Stimulated activated CD4-positive, alpha-beta T cell treated with anti-CD3 and anti-CD28 coated beads, Interleukin-15, amount 100 ng/mL, for 1 hour (primary cell): ENCODE measurements at places on chromosomes 12 and 14.
A peak's percentile ranks its signal among the peaks of the same experiment; 100 is the strongest.

DNA sequence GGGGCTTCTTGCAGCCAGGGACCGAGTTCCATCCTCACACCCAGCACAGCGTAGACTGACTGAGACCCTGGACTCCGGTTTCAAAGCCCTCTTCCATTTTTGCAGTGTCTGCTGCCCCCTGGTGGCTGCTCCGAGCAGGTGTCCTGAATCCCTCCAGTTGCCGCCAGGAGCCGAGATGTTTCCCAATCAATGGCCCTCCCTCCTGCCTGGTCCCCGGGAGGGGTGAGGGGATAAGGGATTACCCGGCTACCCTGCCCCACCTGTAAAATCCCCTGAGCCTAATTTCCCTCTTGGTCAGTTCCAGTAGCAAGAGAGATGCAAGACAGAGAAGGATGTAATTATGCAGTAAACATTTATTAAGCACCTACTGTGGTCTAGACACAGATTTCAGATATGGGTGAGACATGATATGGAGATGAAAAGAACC, 55.0 kb downstream of the PHETA1 start:
- peak; percentile 60 for DNase-seq

DNA sequence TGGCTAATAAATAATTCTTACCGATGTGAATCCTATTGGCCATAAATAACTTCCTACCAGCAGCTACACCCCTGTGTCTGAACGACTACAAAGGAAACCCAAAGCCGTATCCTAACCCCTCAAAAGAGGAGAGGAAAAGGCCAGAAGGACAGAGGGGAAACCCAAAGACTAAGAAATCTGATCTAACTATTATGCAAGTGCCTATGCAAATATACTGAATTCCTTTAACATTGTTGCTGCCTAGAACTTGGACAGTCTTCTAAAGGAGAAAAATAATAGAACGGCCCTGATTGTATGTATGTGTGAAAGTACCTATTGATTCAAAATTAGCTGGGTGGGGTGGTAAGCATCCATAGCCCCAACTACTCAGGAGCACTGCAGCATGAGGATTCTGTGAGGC, 997 bp downstream of the PLEKHG7 start:
- no peak for DNase-seq

DNA sequence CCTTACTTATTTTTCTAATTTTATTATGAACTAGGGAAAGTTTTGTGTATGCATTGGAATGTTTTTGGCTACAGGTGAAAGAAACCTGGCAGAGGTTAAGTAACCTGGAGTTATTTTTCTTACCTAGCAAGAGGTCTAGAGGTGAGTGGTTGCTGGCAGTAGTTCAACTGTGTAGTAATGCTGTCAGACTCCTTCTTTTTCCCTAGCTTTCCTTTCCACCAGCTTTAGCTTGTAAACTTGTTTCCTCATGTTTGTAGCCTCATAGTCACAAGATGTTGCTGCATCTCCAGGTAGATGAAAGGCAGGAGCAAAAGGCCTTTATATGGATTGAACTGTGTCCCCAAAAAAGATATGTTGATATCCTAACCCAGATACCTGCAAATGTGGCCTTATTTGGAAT, 105.1 kb upstream of the AMIGO2 start:
- DNase-seq = no peak

DNA sequence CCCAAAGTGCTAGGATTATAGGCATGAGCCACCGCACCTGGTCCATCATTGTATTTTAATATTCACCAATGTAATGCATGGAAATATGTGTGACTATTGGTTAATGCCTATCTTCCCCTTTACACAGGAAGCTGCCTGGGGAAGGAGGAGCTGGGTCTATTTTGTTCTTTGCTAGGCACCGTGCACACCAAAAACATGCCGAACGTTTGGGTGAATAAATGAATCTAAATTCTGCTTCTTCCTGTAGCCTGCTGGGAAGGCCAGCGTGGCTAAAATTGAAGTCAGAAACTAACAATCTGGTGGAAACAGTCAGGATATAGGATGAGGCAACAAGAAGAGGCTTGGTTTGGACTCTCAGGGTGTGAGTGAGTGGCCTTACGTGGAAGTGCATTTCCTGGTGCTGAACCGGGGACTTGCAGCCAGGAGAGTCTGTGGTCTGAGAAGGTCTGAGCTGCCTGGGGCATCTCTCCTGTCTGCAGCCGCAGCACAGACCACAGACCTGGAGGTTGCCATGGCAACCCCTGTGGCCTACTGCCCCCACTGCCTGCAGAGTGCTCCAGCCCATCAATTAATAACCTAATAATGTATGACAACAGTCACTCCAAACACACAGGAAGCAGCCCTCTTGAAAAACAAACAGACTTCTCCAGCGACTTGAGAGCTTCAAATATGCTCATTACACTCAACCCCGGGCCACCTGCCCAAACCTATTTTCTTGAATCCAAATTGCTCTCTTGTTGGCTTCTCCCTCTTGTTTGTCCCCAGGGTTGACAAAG, 5.5 kb upstream of the GPR68 start:
- DNase-seq = no peak

- no peak for DNase-seq
These were observed 60.8 kb downstream of the RASSF3 start for GRCh38 chr12:64670919-64671639.

DNA sequence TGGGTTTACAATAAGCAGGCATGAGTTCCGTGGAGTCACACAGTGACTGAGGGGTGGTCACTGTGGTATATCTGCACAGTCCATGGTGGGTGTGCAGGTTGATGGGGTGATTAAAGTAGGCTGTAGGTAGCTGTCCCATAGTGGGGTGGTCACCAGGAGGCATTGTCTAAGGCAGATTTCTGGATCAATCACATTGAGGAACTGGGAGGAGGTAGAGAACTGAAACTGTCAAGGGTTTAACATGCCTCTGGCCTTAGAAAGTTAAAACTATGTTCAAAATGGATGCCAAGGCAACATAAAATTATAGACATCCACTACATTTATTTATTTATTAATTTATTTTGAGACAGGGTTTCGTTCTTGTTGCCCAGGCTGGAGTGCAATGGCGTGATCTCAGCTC, 8.3 kb downstream of the ADCK1 start:
- DNase-seq = no peak

GRCh38 chr12:7712841-7713442, 1.7 kb downstream of the DPPA3 start:
- DNase-seq = no peak

DNA sequence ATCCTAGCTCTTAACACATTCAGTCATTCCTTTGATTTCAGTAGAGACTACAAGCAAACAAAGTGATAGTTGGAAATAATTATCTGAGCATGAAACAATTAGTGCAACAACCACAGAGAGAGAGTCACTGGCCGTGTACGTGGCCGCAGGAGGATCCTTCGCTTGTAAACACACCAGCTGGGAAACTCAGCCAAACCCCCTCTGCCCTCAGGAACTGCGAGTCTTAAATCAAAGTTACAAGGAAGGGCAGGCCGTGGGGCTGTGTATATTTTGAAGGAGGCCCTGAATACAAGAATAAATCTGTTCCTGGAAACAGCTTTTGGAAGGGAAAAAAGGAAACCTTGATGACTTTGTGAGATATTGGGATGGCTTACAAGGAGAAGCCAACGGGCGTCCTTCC, 164.5 kb downstream of the ANO2 start:
- DNase-seq = no peak

- DNase-seq = no peak
These were observed 93.4 kb upstream of the HOXC13 start for GRCh38 chr12:53844994-53845844.

DNA sequence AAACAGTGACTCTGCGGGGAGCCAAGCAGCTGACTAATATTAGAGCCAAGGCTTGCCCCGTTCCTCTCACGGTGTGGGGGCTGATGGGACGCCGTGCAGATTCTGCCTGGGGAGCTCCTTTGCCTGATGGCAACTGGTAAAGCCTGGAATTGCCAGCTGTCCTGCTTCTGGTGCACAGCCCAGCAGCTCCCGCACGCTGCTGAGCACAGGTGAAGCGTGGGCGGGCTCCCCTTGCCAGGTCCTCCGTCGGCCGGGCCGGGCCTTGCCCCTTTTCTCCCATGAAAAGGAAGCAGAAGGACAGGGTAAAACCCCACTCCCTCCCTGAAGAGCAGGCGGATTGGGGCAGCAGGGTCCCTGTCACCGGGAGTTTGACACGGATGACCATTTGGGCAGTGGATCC, 79.0 kb downstream of the WDR20 start:
- DNase-seq = no peak

DNA sequence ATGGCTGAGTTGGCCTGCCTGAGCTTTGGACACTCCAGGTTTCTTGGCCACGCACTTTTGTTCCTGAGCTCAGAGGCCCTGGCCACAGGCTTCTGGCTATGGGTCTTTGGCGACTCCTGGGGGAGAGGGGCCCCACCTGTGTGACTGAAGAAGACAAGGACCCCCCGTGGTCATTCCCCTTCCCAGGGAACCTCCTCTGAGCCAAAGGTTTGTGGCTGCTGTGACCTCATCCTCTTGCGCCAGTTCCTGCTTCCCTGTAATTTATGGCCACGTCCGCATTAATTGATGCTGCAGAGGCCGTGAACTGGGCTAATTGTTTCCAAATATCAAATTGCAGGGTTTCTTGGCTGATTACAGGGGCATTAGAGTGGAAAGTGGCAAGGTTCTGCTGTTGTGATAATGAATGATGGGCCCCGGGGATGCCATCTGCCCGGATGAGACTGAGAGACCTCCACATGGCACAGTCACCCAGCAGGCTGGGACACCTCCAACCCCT, 27.6 kb upstream of the NOS1 start:
- no peak for DNase-seq

DNA sequence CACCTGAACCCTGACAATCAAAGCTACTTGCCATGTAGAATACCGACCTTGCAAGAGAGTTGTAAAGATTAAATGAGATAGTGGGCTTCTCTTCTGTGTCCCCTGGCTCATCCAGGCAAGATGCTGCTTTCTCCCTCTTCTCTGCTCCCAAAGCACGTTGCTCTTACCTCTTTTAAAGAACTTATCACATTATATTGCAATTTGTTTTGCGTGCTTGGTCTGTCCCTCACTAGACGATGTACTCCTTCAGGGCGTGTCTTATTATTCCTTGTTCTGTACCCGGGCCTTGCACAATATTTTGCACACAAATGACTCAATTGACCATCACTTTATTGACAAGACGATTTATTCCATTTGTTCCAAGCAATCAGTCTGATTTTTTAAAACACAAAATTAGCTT, 3.3 kb downstream of the DCN start:
- DNase-seq = no peak

- no peak for DNase-seq
These were observed 25.8 kb downstream of the DAO start for GRCh38 chr12:108905725-108906124.

DNA sequence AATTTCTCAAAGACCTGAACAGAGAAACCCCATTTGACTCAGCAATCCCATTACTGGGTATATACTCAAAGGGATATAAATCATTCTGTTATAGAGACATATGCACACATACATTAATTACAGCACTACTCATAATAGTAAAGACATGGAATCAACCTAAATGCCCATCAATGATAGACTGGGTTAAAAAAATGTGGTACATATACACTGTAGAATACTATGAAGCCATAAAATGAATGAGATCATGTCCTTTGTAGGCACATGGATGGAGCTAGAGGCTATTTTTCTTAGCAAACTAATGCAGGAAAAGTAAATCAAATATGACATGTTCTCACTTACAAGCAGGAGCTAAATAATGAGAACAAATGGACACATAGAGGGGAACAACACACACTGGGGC, 303.8 kb downstream of the BTG1 start:
- no peak for DNase-seq

DNA sequence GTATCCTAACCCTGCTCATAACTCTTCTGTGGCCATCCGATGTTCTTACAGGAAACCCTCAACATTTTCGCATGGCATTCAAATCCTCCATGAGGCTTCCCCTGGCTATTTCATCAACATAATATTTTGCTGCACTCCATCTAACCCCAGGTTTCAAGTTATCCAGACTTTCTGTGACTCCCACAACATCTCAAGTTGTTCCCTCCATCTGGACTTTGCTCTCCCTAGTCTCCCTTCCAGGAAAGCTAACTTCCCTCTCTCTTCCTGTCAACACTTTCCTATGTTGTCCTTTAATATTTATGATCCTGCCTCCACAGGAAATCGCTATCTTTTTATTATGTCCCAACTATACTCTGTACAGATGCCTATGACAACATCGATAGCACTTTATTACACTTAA, 146.1 kb downstream of the METTL25 start:
- DNase-seq = no peak

GRCh38 chr12:6469609-6470374, 685 bp downstream of the VAMP1 start:
- no peak for DNase-seq

DNA sequence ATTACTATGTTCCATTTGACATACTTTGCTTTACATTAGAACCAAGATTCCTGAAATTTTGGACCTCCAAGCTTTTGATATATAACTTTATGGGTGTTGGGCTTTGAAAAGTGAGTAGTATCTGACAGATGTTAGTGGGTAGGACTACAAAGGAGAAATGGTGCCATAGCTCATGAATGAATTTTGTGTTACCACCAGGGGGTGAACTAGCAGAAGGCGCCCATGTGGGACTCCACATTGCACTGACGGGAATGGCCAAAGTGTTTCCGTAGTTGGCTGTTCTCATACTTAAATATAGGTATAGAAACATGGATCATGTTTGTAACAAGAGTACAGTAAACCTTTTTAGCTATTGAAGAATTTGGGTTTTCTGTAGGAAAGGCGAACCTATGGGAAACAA, 337.5 kb downstream of the FLRT2 start:
- DNase-seq = no peak

- DNase-seq = no peak
These were observed 92.0 kb downstream of the PPP2R5C start for GRCh38 chr14:101853455-101854018.

DNA sequence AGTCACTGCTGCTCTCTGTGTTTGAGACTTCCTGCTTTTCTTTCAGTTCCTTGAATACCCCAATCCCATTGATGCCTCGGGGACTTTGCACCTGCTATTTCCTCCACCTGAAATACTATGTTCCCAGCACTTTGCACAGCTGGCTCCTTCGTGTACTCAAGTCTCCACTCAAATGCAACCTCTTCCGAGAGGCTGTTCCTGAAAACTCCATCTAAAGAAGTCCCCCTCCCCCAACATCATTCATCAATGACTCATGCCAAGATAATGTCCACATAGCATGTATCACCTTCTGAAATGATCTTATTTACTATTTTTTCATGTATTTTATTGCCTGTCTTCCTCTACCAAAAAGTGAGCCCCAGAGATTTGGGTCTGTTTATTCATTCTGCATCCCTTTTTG, 48.6 kb downstream of the HSPB8 start:
- no peak for DNase-seq

- no peak for DNase-seq
These were observed 20.1 kb upstream of the PLEKHD1 start for GRCh38 chr14:69464379-69464778.

- DNase-seq = no peak
These were observed 7.7 kb upstream of the TMEM132D start for GRCh38 chr12:129911428-129912049.

DNA sequence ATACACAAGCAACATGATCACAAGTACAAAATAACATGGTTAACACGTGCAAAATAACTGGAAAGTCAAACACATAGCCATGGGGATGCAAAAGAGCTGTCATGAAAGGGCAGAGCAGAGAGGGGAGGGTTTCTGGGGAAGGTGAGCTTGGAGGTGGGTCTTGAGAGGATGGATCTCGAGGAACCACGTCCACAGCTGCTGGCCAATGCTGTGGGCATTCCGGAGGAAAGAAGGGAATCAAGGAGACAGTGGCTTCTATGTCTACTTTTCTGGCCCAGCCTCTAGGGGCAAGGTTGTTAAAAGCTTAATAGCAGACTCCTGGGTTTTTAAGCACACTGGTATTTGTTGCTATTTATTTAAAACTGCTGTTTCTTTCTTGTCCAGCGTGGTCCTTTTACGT, 8.4 kb upstream of the MYH7 start:
- DNase-seq = no peak
